Cardiac septum (tissue), 1 donor: ENCODE measurements at places on chromosomes 6 and 20. TPM values are rescaled to one million over a fixed set of nuclear protein-coding genes. Genes with fewer than 3 reads are reported as not detected.

The ZNF391 gene
- 0.62 TPM for total RNA-seq

The ANKRD6 gene
- 6.5 TPM for total RNA-seq

The YTHDF1 gene
- 23.1 TPM for total RNA-seq

The DEFB132 gene
- total RNA-seq, result not detected

The IFNGR1 gene
- total RNA-seq, result 60.1 TPM

The PRPH2 gene
- 0.70 TPM for total RNA-seq

The TMC2 gene
- total RNA-seq, result not detected

The DDX39B gene
- total RNA-seq, result 201 TPM

The NKAIN4 gene
- not detected for total RNA-seq

The FGD2 gene
- total RNA-seq, result 2.3 TPM

The HNF4A gene
- total RNA-seq, result not detected

The HLA-A gene
- total RNA-seq, result 268 TPM

The TBXT gene
- total RNA-seq, result not detected

The DNAH8 gene
- total RNA-seq, result 0.03 TPM
